HFFc6 (cell line): ENCODE measurements at places on chromosomes 4 and X.

DNA sequence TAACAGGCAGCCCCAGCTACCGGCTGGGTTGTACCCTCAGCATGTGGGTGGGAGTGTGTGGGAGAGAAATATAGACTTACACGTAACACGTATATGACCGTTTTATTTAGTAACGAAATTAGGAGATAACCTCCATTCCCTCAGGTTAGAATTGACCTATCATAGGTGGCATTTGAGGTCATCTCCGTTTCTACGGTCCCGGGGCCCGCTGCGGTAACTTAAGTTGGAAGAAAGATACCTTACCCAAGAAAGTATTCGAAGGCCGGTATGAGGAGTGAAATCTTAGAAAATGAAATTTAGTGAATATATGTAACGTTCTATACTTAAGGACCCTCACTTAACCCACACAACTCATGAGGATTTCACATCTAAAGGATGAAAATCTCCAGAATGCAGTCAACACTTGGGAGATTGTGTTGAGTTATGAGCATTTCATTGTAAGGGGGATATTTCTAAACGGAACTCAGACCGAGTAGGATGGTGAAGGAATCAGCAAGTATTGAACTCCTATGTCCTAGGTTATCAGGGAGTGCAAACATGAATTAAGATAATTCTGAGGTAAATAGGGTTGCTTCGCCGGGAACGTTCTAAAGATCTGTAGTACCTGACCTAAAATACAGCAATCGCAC, 891 bp downstream of the CISD2 start:
- no peak for DNase-seq

GRCh38 chr4:133439830-133440229, 290.7 kb downstream of the PCDH10 start:
- DNase-seq = no peak

DNA sequence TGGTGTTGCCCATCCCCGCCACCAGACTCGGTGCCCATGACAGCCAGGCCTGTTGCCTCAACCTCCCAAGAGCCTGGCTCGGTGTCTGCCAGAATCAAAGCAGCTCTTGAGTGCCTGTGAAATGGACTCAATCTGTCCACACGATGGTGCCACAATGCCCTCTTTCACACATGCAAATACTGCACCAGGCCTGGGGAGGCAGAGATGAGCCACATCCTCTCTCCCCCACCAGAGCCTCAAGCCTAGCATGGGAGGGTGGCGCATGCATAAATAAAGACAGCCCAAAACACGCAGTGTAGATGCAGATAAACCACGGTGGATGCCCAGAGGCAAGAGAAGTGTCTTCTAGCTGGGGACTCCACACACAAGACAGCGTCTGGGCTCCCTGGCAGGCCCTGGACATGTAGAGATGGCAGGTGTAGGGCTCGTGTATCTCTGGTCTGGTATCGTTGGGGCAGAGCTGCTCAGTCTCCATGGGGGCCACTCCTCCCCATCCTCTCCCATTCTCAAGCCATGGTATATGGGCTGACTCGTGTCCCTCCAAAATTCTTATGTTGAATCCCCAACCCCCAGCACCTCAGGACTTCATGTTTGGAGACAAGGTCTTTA, 65.6 kb downstream of the JAKMIP1 start:
- no peak for DNase-seq

DNA sequence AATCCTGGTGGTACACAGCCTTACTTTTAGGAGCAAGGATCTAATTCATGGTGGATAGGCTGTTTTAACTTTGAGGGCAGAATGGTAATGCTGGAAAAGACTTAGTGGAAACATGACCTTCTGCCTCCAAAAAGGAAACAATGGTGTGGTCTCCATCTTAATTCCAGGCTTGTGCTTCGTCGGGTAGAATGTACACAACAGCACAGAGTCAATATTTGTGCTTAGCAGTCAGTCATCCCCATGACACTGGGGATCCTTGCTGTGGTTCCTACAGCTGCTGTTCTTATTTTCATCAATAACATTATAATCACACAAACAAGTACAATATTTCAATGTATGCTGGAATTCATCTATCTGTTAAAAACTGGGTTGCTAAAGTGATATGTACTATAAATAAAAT, 104.4 kb downstream of the HHIP start:
- no peak for DNase-seq

GRCh38 chr4:184548648-184549341, 74.4 kb upstream of the IRF2 start:
- DNase-seq = no peak

DNA sequence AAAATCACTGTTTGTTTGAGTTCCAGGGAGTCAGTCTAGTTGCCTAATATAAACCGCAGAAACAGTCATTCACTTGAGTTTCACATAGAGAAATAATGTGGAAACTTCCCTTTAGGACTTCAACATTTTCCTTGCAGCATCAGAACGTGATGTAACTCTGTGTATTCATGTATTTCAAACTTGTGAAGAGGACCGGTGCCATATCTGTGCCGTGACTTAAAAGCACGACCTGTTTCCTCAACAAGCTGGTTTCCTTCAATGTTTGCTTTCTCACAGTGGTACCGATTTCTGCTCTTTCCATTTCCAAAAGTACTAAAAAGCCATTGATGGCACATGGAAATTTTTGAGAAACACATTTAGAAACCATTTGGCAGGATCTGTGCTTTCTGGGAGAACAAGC, 166.6 kb upstream of the RAPGEF2 start:
- no peak for DNase-seq

GRCh38 chr4:63894161-63894560, 515.1 kb downstream of the TECRL start:
- no peak for DNase-seq
